ENCODE measurements at places on chromosomes 2 and 18.

DNA sequence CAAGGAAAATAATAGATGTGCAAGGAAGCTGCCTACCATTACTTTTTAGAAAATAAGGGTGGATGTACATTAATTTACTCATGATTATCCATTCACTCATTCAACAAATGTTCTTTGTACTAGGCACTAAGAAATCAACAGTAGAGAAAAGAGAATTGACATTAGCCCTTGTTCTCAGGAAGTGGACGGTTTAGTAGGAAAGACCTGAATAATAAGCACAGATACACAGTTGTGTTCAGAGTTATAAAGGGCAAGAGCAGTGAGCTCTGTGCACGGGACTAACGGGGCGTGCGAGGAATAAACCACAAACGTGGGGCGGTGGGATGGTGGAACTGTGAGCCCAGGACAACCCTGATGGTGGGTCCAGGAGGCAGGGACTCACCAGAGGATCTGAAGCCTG lies 94.4 kb upstream of the MBOAT2 start:
- DNase-seq, result no peak

- no peak for DNase-seq
These were observed 154.9 kb downstream of the NR4A2 start for GRCh38 chr2:156177654-156178053.

DNA sequence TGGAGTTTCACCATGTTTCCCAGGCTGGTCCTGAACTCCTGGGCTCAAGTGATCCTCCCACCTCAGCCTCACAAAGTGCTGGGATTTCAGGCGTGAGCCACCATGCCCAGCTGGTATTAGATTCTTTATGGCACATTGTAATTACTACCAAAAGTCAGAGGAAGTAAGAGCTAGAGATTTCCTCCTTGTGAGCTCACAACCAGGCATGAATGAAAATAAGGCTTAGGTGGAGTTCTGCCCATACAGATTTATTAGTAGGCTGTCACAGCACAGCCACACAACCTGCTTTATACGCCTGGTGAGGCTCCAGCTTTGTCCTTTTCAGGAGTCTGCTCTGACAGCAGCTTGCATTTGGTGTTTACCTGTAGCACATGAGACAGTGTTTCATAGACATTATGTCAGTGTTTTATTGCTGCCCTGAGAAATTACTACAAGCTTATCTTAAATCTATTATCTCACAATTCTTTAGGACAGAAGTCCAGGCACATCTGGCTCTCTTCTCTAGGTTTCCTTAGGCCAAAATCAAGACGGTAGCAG lies 156.6 kb downstream of the TANC1 start:
- DNase-seq, result no peak

DNA sequence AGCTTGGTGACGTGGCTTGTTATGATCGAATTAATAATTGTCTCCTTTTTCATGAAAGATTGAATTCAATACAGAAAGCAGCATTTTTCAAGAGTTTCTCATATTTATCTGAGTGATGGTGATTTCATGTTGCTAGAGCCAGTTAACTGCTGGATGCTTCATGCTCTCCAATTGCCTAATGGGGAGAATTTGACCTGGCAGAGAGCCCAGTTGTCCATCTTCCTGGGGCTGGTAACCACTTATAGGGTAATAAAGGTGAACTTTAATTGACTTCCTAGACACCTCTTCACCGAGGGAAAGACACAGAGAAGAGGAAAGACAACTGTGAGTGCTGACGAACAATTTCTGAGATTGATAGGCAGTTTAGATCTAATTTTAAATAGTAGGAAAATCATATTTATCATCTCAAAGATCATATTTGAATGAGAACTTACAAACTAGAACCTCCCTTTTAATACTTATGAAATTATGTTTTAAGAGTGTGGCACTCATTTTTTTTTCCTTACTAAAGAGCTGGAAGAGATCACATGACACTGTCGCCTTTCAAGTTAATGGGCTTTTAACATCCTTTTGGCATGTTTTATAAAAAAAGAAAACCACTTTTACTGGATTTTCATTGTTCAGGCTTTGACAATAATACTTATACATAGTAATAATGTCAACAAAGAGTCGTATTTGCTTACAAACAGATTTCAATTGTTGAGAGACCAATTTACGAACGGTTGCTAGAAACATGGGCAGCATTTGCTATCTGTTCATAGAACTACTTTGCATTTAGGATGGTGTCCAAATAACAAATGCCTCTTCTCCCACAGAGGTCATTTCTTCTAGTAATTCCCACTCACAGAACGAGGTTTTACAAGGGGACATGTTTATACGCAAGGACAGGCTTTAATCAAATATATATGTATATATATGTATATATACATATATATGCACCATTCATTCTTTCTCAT lies 153.3 kb downstream of the RAPGEF4 start:
- DNase-seq, result no peak

DNA sequence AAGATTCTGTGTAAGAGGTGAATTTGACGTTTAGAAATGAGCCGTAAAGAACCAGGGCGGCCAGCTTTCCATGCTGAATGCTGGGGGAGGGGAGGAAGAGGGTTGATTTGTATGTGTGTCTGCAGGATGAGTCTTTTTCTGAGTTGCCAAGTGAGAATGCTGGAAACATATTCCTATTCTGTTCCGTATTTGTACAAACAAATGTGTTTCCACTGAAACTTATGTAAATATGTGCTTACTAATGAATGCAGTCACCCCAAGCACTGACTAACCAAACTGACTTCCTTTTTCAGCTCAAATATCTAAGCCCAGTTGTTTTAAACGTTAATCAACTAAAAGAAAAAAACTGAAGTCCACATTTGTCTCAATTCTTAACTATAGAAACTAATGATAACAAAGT lies 74.9 kb upstream of the APCDD1 start:
- no peak for DNase-seq

DNA sequence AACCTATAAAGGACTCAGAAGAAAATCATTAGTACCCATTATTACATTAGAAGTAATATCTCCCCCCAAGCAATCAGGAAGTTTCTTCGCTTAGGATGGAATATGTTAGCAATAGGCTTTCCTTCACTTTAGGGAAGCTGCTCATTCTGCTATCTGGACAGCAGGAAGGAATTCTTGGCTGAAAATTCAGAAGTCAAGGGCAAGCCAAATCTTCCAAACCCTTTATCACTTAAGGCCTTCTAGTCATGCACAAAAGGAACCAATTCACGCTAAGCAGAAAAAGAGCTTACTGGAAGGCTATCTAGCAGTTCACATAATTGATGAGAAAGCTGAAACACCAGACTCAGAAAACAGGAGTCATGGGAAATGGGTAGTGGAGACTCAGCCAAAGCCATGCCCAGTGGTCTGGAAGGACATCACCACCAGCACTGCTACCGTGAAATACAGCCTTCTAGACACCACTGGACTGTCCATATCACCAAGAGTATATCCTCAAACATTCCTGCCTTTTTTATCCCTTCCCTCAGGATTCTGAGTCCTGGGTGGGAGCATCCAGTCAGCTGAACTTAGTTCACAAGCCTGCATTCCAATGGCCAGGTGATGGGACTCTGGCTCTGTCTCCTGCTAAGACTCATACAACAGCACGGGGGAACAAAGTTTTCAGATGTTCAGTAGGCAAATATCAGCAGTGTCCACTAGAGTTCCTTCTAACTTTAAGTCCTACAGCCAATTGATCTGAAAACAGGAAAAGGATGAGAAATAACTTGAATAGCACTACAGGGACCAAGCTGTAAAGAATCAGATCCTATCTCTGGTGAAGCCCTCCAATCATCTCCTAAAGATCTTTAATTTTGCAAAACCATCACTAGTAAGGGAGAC lies 14.8 kb upstream of the ADAM17 start:
- no peak for DNase-seq

DNA sequence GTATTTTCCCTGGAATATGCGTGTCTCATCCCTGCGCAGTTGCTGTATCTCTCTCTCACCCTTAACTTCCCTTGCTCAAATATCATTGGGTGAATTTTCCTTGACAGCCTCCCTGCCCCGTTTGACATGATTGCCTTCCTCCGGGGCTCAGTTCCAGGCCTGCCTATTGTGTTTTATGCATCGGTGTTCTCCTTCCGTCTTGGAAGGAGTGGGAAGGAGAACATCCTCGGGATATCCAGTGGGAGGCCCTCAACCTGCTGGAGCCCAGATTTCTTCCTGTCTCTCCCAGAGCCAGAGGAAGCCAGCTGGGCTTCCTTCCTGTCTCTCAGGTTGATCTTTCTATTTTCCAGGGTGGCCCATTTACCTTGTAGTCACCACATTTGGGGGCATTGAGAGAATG lies 434.7 kb upstream of the HS6ST1 start:
- DNase-seq, result no peak

- no peak for DNase-seq
These were observed 476.3 kb upstream of the VWC2L start for GRCh38 chr2:213934560-213934959.

DNA sequence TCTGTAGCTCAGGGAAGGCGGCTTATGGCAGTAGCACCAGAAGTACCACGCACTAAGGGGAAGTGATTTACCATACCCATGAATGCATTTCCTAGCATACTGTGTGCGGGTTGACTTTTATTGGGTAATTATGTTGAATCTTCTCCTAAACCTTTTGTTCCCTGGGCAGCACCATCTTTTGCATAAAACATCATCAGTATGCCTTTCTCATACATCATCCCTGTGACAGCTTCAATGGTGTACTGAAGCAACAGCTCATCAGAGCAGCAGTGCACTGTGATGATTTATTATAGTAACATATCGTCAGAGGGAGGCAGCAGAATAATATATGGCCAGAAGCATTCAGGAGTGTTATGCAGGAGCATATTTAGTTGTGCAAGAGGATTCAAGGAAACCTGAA lies 204.9 kb downstream of the CDH7 start:
- no peak for DNase-seq

DNA sequence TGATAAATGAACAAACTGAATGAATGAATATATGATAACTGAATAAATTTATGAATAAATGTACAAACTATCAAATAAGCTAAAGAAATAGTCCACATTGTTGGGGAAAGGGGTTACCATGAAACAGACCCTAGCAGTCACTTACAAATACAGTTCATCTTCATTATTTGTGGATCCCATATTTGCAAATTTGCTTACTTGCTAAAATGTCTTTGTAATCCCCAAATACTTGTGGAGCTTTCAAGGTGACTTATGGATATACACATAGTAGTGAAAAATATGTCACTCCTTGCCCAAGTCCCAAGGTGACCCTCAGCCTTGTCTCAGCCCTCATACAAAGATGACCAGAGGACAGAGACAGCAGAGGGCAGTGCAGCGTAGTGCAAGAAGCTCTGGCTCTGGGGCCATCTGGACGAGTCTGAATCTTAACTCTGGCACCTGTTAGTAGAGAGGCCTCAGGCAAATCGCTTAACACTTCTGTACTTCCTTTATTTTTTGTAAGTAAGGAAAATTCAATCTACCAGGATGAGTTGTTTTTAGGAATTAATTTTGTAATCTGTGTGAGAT lies 3.1 kb downstream of the PAIP2B start:
- DNase-seq, result peak; percentile 16

DNA sequence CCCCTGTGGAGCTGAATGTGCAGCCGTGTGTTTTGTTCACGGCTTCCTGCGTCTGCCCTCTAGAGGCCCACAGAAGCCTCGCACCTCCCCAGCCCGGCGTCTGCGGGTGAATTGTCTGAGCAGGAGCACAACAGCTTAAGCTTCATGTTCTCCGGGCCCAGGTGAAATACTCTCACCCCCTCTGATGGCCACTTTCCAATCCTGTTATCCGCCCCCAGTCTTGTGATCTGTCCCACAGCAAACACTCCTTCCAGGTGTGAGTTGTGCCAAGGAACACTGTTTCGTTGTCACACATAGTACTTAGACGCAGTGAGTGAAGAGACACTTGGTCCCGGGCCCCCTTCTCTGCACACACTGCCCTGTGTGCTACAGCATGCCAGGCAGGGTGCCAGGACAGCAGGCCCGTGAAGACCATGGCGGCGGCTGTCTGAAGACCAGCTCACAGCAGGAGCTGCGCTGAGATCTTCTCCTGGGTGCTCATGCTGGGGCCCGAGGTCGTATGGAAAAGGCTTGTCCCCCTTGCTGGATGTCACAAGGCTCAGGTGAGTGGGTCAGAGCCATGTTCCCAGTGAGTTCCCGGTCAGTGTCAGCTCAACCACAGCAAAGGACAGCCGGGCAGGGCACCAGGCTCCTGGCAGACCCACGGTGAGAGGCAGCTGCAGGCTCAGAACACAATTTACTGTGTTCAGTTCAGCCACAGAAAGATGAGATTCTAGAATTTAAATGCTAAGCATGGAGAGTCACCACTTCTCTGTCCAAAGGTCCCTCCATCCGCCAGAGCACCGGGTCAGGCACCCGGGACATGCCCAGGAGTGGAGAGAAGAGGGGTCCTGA lies 6.8 kb upstream of the PXDN start:
- peak; percentile 84 for DNase-seq

DNA sequence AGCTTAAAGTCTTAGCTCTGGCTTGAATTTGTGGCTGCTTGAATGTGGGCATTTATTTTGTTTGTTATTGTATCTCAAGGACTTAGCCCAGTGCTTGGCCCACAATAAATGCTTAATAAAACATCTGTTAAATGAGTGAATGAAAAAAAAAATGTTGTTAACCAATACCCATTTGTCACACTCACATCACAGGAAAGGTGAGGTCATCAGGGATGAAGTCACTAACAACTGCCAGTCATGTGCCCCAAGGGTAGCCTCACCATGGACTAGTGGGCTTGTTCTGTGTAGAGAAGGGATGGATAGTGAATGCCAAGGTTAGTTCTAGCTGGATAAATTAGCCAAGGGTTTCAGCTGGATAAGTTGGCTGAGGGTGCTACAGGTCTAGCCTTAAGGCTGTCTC lies 3.0 kb downstream of the NRBP1 start:
- peak; percentile 27 for DNase-seq

- no peak for DNase-seq
These were observed 53.1 kb downstream of the OLA1 start for GRCh38 chr2:174195253-174195652.

GRCh38 chr2:135926605-135927004 lies 50.4 kb upstream of the MCM6 start:
- DNase-seq, result no peak

DNA sequence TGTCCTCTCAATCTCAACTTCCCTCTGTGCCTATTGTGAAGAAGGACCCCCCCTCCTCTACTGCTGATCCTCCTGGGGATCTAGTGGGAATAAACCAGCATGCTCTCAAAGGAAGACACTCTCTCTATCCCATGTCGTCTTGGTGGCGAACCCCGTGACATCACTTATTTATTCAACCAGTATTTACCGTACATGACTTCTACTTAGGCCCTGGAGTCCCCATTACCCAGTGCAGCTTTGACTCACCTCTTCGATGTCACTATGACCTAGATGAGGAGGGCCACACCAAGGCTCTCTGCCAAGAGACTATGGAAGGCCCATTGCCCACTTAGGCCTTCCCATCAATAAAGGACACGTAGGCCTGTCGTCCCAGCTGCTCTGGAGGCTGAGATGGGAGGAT lies 16.7 kb downstream of the ASPRV1 start:
- DNase-seq, result no peak

DNA sequence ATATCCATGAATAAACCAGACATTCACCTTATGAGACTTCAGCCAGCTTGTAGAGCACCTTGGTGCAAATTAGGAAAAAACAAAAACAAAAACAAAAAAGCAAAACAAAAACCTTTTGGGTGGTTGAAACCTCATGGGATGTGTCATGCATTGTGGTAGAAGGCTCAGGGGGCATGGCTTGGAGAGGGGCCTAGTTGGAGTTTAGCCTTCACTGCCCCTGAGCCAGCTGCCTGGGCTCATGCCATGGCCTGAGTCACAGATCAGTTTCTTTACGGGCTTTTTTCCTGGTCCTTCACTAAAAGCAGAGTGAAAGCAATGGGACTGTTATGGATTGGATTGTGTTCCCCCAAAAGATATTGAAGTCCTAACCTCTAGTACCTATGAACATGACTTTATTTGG lies 22.0 kb upstream of the DAPL1 start:
- DNase-seq, result no peak

GRCh38 chr2:204486805-204487204 lies 58.5 kb upstream of the PARD3B start:
- DNase-seq, result peak; percentile 10

GRCh38 chr18:57640749-57641148 lies 19.1 kb upstream of the NARS1 start:
- DNase-seq, result no peak

Data from hepatic stellate cell (primary cell).